ENCODE measurements at places on chromosomes 13 and 19. TPM values are rescaled to one million over a fixed set of nuclear protein-coding genes. Genes with fewer than 3 reads are reported as not detected.

Gene CEACAM20
- not detected for total RNA-seq

Gene TPTE2
- total RNA-seq = not detected

Gene KLK2
- total RNA-seq = not detected

Gene ZNF878
- total RNA-seq = 0.28 TPM

Gene ZNF850
- 7.2 TPM for total RNA-seq

Gene VSTM2B
- not detected for total RNA-seq

Gene POU4F1
- total RNA-seq = not detected

Gene RUBCNL
- not detected for total RNA-seq

Gene SIGLEC14
- not detected for total RNA-seq

Gene CERS4
- 3.2 TPM for total RNA-seq

All from IMR-90 (cell line).